ENCODE measurements at places on chromosomes 16 and 17. TPM values are rescaled to one million over a fixed set of nuclear protein-coding genes. Genes with fewer than 3 reads are reported as not detected.

Gene GDPD1
- total RNA-seq = 4.1 TPM

Gene ICAM2
- 38.2 TPM for total RNA-seq

Gene POLR3K
- total RNA-seq = 7.1 TPM

- peak; percentile 56 for DNase-seq
These were observed 14.4 kb downstream of the GUCY2D start for GRCh38 chr17:8016632-8017424.

Gene CMIP
- total RNA-seq = 72.7 TPM

DNA sequence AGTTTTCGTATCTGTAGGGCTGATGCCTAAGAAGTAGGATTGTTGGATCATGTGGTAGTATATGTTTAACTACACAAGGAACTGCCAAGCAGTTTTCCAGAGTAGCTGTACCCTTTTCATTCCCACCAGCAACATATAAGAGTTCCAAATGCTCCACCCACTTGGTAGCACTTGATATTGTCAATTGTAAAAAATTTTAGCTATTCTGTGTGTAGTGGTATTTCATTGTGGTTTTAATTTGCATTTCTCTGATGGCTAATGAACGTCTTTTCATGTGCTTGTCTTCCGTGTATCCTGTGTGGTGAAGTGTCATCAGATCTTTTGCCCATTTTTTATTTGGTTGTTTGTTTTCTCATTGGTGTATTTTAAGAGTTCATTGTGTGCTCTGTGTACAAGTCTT lies 69.7 kb downstream of the TANC2 start:
- DNase-seq = no peak

- no peak for DNase-seq
These were observed 61.7 kb upstream of the LYRM9 start for GRCh38 chr17:27954548-27955495.

DNA sequence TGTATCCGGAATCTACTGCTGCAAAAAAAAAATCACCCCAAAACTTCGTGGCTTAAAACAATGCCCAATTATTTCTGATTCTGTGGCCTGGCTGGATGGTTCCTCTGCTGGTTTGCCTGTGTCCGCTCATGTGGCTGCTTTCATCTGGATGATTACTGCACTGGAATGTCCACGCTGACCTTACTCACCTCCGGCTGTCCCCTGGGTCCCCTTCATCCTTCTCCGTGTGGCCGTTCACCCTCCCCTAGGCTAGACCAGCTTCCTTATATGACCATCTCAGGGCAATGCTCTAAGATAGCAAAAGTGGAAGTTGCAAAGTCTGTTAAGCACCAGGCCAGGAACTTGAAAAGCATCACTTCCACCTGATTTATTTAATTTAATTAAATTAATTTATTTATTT lies 31.4 kb upstream of the SPNS2 start:
- no peak for DNase-seq

DNA sequence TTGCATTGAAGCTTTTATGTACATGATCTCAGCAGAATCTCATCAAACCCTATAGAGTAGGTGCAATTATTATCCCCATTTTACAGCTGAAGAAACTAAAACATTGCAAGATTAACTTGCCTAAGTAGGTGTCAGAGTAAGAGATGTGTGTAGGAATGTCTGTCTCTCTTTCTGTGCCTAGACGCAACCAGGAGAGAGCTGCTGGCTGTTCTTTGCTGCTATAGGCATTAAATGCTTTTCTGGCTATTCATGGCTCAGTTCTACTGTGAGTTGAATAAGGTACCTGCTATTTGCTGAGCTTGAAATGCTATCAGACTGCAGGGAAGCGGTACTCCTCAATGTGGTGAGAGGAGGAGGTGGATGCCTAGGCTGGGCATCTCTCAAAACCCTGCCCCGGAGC lies 17.0 kb downstream of the IRX5 start:
- no peak for DNase-seq

DNA sequence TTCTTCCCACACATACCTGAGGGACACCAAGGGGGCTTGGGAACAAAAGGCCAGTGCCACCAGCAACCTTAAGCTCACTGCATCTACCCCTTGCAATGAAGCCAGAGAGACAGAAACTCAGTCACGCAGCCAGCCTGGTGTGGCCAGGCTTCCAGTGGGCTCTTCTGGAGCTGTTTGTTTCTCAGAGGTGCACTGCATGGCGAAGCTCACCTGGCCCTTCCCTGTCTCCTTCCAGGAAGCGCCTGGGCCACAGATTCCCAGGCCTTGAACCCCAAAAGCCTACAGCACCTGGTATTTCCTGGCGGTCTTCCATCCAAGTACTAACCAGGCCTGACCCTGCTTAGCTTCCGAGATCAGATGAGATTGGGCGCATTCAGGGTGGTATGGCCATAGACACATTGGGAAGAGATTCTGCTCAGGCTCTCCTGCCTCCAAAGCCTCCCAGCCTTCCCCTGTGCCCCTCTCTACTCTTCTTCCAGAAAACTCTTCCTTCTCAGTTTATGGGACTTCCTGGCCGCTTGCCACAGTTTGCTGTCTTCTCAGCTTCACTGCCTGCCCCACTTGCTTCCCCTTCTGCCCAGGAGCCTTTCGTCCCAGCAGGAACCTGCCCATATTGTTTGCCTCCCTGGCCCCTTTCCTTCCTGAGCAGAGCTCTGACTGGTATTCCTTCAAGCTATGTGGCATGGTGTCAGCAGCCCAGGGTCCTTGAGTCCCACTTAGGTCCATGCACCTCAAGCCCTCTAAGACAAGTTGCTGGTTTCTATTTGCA lies 1.6 kb downstream of the CISD3 start:
- DNase-seq = no peak

- no peak for DNase-seq
These were observed 2.3 kb downstream of the HOXB4 start for GRCh38 chr17:48575673-48576478.

Gene EPX
- not detected for total RNA-seq

- DNase-seq = peak; percentile 94
These were observed at the start of gene MSL1 for GRCh38 chr17:40121181-40122135. Gene MSL1 (plus strand): TSS chr17:40121971. CDS start chr17:40122613, 642 bp downstream.

Measured in sciatic nerve (tissue), 2 donors.